PC-3 (cell line): ENCODE measurements at places on chromosomes 11 and 22. TPM values are rescaled to one million over a fixed set of nuclear protein-coding genes. Genes with fewer than 3 reads are reported as not detected.

DNA sequence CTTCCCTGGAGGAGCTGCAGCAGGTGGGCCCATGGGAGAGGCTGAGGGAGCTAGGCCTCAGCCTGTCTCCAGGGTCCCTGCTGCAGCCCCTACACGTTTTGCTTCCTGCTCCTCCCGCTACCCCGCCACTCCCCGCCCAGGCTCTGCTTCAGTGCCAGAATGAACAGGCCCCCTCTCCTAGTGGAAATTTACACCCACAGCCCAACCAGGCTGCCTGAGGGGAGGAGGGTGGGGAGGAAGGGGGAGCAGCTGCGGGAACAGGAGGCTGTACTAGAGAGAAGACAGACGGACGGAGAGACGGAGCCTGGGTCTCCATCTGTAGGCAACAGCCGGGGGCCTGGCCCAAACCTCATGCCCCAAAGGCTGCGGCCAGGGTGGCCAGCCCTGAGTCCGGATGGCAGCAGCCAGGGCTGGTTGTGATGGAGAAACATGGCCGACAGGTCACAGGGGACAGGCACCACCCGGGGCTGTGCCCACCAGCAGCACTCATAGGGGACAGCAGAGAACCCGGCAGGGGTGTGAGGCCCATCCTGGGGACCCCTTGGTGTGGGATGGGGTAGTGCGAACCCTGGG lies 20.6 kb downstream of the FLRT1 start:
- H3K4me3 ChIP-seq: no peak overlapping the region
- no peaks in the 10 kb centered on the region for H3K36me3 ChIP-seq
- H3K27me3 ChIP-seq: no peaks in the 10 kb centered on the region

HTR3A gene
- not detected in 2 replicates for total RNA-seq

DNA sequence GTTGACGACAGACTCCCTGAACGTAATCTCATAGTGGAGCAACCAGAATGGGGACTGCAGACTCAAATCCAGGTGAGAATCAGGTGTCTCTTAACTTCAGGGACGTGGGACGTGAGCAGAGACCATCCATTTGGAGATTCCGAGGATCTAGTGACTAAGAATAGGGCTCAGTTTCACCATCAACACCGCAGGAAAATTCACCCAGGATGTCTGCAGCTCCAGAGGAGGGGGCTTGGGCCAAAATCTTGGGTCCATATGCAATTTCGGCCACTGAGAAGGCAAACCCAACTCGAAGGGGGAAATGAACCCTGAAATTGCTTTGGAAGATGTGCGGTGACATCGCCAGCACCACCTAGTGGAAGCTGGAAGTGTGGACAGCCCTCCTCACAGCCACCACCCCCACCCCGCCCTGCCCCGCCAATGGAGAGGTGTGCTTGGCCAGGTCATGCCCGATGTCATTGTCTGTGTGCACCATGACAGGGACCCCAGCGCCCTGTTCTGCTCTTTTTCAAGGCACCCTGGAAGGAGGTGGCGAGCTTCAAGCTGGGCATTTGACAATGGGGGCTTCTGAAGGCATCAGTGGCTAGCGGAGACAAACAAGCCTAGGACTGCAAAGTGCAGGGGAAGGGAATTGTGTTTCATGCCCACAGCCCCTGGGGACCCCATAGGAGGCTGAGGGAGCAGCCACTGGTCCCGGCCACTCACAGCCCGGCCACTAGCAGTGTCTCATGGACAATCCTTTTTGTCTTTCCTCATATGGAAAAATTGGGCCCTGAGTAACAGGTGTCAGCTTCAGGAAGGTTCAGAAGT lies 24.8 kb downstream of the APOL1 start:
- no peak overlapping the region for H3K27ac ChIP-seq
- H3K4me3 ChIP-seq: no peak overlapping the region
- peak; percentile 50 for DNase-seq
- peaks cover 14% of the 10 kb centered on the region for H3K36me3 ChIP-seq
- H3K4me1 ChIP-seq: no peaks in the 10 kb centered on the region
- no peaks in the 10 kb centered on the region for H3K27me3 ChIP-seq

DNA sequence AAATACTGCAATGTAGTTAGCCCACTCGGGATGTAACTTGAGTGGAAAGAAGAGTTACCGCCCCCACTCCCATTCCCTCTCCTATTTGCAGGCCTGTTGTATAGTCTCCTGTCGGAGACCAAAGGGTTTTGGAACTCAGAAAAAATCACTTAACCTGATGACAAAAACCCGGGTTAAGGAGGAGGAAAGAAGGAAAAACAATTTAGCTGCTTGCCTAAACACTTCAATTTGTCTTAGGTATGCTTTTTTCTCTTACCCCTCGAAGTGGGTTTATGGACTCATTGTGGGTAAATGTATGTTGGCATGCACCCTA lies 2.2 kb downstream of the YAP1 start:
- peak overlapping the region; percentile 87 for H3K27ac ChIP-seq
- peak overlapping the region; percentile 70 for H3K4me3 ChIP-seq
- no peaks in the 10 kb centered on the region for H3K27me3 ChIP-seq
- H3K4me1 ChIP-seq: peaks cover 50% of the 10 kb centered on the region
- peak; percentile 23 for DNase-seq

- no peaks in the 10 kb centered on the region for H3K36me3 ChIP-seq
- no peaks in the 10 kb centered on the region for H3K27me3 ChIP-seq
- no peak overlapping the region for H3K4me3 ChIP-seq
- DNase-seq: no peak
- peaks cover 4% of the 10 kb centered on the region for H3K4me1 ChIP-seq
- no peak overlapping the region for H3K27ac ChIP-seq
These were observed 200.5 kb downstream of the DDX10 start for GRCh38 chr11:108865406-108865805.
